ENCODE measurements at places on chromosomes 7 and 10.

DNA sequence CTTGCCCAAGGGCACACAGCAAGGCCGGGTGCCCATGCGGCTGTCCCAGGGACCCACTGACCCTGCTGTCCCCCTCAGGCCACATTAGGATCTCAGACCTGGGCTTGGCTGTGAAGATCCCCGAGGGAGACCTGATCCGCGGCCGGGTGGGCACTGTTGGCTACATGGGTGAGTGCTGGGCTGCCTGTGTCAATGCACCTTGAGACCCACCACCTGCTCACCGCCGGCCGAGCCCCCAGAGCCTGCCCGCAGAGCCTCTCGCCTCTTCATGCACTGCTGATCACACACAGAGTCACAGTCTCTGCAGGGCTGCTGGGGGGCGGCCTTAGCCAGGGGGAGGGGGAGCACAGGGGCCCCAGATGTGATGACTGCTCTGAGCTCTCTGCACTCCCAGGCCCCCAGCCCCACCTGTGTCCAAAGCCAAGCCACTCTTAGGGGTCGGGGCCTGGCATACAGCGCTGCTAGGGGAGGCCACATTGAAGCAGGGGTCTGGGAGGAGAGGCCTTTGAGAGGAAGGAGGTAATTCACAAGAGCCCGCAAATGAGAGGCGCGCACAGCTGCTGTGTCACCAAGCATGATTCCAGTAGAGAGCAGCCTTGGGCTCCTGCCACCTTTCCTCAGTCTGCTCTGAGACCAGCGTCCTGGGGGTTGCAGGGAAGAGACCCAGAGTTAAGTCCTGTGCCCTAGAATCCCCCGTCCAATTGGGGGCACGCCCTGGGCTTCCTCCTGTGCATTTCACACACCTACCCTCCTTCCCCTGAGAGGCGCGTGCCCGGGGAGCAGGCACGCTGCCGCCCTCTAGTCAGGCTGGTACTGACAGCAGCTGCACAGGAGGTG, 100.4 kb downstream of the RGS10 start:
- DNase-seq = no peak

- DNase-seq = no peak
Measured at GRCh38 chr7:81648716-81649115, 121.1 kb downstream of the HGF start.

DNA sequence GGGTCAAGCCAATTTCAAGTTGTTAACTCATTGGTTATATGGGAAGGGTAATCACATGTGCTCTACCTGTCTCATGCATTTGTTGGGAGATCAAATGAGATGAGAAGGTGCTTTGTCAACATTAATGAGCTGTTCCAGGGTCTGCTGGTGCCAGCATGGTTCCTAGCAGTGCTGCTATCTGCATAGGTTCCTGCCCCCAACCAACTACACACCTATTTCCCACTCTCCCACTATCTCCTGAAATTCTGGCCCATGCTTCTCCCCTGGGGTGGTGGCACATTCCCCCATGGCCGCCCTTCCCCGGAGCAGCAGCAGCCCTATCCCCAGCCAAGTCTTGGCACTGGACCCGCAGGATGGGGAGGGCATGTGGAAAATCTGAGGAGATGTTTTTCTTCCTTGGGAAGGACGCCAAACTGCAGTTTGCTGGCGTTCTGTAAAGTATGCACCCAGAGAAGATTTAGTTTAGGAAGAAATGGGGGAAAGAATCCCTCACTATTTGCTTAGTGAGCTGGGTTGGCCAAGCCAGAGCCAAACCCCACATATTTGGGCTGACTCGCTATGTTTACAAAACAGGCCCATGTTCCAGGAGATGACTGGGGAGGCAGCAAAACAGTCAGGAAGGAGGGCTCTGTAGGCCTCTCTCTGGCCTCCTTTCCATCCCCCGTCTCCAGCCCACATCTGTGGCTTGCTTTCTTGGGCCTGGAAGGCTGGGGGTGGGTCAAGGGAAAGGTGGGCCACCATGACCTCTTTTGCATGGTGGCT, 42.5 kb downstream of the PPP1R3C start:
- DNase-seq = no peak

GRCh38 chr7:45099891-45100760, 11.4 kb upstream of the NACAD start:
- DNase-seq = no peak

DNA sequence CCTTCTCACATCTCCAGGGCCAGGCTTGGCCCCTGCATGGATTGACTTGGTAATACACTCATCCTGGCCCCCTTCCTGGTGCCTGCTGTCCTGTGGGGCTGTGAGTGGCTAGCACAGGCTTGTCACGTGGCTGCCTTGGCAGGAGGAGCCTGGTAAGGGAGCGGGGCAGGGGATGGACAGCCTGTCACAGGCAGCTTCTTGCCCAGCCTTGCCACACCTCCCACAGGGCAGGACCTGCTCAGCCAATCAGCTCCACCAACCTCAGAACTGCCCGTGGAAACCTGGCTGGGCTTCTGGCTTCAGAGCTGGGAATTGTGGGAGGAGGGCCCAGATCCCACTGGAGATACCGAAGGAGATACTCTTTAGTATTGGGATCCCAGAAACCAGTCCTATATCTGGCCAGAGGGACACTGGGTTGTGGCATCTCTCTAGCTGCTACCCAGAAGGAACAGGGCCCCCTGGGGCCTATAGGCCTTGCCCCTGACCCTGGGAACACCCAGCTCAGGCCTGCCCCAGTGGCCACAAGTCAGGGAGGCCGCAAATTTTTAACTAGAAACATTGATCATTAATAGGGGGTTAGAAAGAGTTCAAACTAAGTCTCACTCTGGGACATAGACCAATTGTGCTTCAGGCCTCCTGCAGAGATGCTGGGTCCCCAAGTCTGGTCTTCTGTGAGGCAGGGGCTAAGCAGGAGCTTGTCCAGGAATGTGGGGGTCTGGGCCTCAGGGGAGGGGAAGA, at the start of gene HOGA1:
Gene HOGA1 (plus strand): TSS at position 330 of the 738 bp plus-strand sequence. CDS start 315 bp downstream, at position 645.
- DNase-seq = no peak

- no peak for DNase-seq
Measured at GRCh38 chr7:71237945-71238344, 106.0 kb downstream of the GALNT17 start.

DNA sequence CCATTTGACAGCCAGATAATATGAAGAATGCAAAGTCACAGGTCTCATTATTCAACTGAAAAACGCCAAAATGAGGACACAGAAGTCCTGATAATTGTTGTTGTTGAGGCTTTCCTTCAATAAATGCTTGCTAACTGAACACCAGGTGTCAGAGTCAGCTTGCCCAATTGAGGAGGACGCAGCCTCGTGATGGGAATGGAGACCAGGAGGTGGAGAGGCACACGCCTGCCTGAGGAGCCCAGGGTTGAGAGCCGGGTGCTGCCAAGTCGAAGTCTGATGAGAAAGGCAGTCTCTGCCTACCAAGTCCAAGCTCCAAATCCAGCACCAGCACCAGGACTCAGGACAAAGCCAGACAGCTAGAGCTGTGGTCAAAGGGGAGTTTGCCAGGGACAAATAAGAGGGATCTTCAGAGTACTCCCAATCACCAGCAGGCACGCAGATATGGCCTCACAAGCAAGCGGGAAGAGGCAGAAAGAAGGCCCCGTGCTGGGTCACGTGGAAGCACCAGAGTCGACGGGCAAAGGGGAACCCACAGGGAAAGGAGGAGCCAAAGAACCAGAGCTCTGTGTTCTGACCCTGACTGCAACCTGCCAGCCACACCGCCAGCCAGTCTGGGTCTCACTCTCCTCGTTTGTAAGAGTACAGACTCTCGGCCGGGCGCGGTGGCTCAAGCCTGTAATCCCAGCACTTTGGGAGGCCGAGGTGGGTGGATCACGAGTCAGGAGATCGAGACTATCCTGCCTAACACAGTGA, 47.6 kb downstream of the VOPP1 start:
- DNase-seq = no peak

DNA sequence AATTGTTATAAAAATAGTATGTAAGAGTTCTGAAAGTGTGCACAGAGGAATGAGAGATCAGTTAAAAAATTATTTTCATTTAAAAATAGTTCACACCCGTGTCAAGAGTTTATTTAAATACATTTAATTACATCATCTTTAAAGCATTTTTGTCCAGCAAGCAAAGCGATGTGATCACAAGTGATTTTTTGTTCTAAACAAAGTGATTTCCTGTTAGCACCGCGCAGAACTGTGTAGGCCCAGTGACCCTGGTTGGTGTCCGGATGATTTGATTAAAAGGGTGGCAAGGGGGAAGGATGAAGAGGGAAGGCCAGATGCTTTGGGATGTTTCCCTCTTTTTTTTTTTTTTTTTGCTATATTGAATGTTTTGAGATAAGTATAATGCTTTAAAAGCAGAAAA, 227.8 kb upstream of the PITRM1 start:
- DNase-seq = no peak

Data from CD4-positive, CD25-positive, alpha-beta regulatory T cell (primary cell).